ENCODE measurements at places on chromosomes 16 and 17. TPM values are rescaled to one million over a fixed set of nuclear protein-coding genes. Genes with fewer than 3 reads are reported as not detected.

Gene CASKIN1
- 0.05 TPM for total RNA-seq

Gene TAC4
- not detected for total RNA-seq

Gene SNX20
- total RNA-seq, result 93.0 TPM

Gene LPO
- total RNA-seq, result not detected

Gene TBX21
- total RNA-seq, result 49.2 TPM

Gene CLEC16A
- 40.4 TPM for total RNA-seq
